ENCODE measurements at places on chromosomes 3 and 15.

DNA sequence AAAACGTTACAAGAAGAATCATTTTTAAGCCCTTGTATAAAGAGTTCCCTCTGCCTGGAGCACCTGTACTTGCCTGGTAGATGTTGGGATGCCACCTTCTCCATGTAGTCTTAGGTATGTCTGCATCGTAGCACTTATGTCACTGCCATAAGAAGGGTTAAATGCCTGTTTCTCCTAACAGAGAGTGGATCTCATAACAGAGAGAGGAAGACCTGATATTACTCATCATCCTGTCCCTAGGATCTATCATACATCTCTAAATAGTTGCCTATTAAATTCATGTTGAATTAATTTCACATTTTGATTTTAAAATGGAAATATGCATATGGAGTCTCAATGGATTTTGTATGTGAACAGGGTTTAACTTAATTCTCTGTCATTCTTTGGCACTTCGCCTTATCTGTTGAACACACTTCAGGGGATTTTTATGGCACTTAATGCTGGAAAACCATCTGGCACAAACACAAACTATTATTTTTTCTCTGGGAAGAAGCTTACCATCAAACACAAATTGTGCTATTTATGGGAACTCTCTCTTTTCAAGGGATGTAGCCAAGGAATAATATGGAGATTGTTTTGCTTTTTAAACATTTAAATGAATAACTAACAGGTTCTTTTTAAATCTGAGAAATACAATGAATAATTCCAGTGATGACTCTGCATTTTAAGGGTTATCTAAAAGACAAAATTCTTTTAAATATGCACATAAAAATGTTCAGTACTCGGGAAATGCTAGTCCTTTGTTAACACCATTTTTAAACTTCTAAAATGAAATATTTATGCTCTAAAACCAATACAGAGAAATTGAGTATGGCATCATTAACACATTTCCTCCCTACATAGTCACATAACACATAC lies 230.7 kb downstream of the ZNF385D start:
- no peak for DNase-seq

- no peak for DNase-seq
Observed at GRCh38 chr15:44163370-44163769, 31.7 kb downstream of the FRMD5 start.

DNA sequence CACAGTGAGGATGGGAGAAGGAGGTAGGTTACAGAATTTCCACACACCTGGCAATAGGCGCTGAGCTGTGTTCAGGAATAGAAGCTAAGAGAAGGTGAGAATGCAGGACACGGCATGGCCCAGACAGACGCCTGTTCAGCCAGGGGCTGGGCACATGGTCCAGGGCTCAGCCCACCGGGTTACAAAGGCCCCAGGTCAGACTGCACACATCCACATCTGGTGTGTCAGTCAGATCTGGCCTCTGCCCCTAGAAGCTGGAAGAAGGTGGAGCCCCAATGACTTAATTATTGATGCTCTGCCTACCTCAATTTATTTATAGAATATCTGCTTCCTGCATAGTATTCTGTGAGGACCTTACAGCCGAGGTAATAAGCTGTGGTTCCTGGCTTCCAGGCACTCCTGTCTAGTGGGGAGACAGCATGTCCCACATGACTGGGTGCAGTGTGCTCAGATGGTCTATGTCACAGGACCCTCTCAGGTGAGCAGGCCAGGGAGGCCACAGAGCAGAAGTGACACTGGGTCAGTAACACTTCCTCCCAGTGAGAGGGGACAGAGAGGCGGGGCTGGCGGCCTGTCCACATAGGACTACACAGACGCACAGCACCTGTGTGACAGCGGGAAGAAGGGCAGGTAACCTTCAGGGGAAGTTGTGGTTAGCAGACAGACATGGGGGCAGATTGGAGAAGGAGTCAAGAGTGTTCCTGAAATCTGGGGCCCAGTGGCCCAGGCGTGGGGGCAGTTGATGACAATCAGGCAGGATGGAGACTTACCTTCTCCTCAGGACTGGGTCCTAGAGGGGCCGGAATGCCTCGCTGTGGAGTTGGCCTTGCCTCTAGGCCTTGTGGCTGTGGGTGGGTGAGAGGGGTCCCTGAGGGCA lies 38.6 kb upstream of the PLXNA1 start:
- DNase-seq, result no peak

- no peak for DNase-seq
Observed at GRCh38 chr15:23860290-23861245, 173.5 kb upstream of the NDN start.

DNA sequence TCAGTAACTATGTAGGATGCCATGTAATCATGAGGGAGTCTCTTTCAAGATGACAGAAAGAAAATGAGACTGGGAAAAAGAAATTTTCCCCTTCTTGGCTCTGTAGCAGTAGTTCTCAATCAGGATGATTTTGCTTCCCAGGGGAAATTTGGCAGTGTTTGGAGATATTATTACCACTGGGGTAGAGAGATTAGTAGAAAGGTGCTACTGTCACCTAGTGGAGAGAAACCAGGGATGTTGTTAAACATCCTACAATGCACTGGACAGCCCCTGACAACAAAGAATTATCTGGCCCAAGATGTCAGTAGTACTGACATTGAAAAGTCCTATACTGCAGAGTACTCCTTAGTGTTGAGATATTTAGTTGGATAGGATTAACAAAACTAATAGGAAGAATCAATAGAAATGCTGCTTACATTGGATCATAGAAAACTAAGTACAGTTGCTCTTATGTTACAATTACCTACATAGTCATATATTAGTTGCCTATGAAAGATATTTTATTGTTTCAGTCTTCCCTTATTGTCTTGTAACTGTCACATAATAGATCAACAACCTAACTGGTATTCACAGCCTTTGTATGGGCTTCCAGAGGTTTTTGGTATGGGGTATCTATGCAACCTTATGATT lies 433.3 kb downstream of the RAP2B start:
- DNase-seq, result no peak
